ENCODE measurements at places on chromosomes 6 and 20. TPM values are rescaled to one million over a fixed set of nuclear protein-coding genes. Genes with fewer than 3 reads are reported as not detected.

DNA sequence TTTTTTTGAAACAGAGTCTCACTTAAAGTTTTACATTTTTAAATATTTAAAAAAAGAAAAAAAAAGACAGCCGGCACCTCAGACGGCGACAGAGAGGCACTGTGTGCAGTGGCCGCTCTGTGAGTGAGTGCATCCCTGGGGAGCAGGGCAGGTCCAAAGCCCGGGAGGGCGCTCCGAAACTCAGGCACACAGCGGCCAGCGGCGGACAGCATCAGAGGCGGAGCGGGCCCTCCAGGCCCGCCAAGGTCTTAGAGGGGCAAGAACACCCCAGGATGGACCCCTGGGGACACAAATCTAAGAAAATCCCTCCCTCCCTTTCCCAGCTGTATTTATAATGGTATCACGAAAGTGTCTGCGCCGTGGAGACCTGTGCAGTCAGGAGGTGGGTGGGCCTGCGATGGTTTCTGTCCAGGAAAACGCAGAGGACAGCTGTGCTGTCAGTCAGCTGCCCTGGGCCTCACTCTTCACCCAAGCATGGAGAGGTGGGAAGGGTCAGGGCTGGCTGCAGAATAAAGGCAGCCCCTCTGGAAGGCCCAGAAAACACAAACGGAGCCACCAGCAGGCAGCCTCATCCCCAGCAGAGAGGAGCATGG, 43.8 kb downstream of the TAF4 start:
- H3K27ac ChIP-seq: no peak overlapping the region
- DNase-seq: no peak
- H3K4me3 ChIP-seq: no peak overlapping the region
- no peaks in the 10 kb centered on the region for H3K27me3 ChIP-seq

- H3K4me1 ChIP-seq: no peaks in the 10 kb centered on the region
- no peaks in the 10 kb centered on the region for H3K36me3 ChIP-seq
- DNase-seq: no peak
- H3K27ac ChIP-seq: no peak overlapping the region
- no peak overlapping the region for H3K4me3 ChIP-seq
- H3K27me3 ChIP-seq: no peaks in the 10 kb centered on the region
These were observed 176.9 kb upstream of the SALL4 start for GRCh38 chr20:51979226-51979625.

GRCh38 chr20:63428906-63429575, 43.4 kb downstream of the KCNQ2 start:
- H3K4me1 ChIP-seq: no peaks in the 10 kb centered on the region
- no peaks in the 10 kb centered on the region for H3K36me3 ChIP-seq
- no peak overlapping the region for H3K4me3 ChIP-seq
- no peak for DNase-seq

Gene TBX18
- polyA plus RNA-seq: 0.43 TPM

Gene EHMT2
- 50.5 TPM for polyA plus RNA-seq

Gene SLC17A1
- polyA plus RNA-seq: 0.09 TPM

Gene DYNLT2
- polyA plus RNA-seq: 7.2 TPM

DNA sequence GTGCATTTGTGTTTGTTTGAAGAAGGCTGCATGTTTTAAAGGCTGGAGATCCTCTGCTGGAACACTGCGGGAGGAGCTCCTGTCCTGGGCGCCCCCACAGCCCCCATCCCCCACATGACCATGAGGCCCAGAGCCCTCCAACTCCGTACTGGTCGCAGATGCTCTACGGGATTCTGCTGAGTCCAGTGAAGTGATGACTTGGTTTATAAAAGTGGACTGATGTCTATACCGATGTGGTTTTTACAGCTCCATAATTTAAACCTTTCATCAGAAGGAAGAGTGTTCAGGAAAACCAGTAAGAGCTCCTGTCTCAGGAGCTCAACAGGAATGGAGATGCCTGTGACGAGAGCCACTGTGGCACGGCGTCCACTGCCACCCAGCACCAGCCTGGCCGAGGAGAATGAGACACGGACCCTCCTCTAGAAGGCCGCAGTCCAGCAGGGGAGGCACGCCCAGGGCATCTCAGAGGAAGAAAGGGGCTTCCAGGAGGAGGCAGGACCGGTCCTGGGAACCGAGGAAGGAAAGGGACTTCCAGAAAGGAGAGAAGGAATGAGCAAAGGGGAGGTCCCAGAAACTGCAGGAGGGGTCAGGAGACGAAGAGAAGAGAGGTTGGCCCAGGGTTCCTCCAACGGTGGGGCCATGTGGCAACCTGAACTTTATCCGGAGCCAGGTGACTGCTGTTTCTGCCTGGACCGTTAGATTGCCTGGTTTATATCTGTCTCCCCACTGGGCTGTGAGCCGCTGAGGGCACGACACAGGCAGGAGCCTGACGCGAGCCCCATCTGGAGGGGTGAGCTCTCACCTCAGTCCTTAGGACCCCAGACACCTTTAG, 26.9 kb downstream of the BFSP1 start:
- no peak overlapping the region for H3K4me3 ChIP-seq
- H3K27ac ChIP-seq: no peak overlapping the region
- no peaks in the 10 kb centered on the region for H3K36me3 ChIP-seq
- no peak for DNase-seq
- H3K4me1 ChIP-seq: peaks cover 4% of the 10 kb centered on the region

GRCh38 chr6:40962241-40962640, 76.8 kb downstream of the UNC5CL start:
- H3K36me3 ChIP-seq: no peaks in the 10 kb centered on the region
- no peak for DNase-seq
- peaks cover 13% of the 10 kb centered on the region for H3K4me1 ChIP-seq
- H3K27ac ChIP-seq: no peak overlapping the region
- H3K4me3 ChIP-seq: no peak overlapping the region
- no peaks in the 10 kb centered on the region for H3K27me3 ChIP-seq

- peak; percentile 87 for DNase-seq
- H3K4me1 ChIP-seq: peaks cover 60% of the 10 kb centered on the region
- no peaks in the 10 kb centered on the region for H3K36me3 ChIP-seq
- H3K27ac ChIP-seq: peak overlapping the region; percentile 85
- H3K27me3 ChIP-seq: no peaks in the 10 kb centered on the region
These were observed 154.6 kb downstream of the ZDHHC14 start for GRCh38 chr6:157535340-157536222.

GRCh38 chr6:27897580-27898206, 14.5 kb downstream of the OR2B2 start:
- no peak for DNase-seq
- H3K27ac ChIP-seq: no peak overlapping the region
- H3K4me1 ChIP-seq: no peaks in the 10 kb centered on the region
- H3K4me3 ChIP-seq: no peak overlapping the region

GRCh38 chr6:150813993-150814359, 51.5 kb upstream of the MTHFD1L start:
- no peak overlapping the region for H3K4me3 ChIP-seq
- H3K36me3 ChIP-seq: peaks cover 7% of the 10 kb centered on the region
- peaks cover 6% of the 10 kb centered on the region for H3K4me1 ChIP-seq
- H3K27ac ChIP-seq: no peak overlapping the region

DNA sequence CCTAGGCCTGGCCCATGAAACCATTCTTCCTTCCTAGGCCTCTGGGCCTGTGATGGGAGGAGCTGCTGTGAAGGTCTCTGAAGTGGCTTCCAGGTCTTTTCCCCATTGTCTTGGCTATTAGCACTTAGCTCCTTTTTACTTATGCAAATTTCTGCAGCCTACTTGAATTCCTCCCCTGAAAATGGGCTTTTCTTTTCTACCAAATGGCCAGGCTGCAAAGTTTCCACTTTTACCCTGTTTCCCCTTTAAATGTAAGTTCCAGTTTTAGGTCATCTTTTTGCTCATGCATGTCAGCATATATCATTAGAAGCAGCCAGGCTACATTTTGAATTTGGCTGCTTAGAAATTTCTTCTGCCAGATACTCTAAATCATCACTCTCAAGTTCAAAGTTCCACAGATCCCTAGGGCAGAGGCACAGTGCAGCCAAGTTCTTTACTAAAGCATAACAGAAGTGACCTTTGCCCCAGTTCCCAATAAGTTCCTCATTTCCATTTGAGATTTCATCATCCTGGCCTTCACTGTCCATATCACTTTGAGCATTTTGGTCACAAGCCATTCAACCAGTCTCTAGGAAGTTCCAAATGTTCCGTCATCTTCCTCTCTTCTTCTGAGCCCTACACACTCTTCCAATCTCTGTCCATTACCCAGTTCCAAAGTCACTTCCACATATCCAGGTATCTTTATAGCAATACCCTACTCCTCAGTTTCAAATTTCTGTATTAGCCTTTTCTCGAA, 71.9 kb downstream of the TBC1D7 start:
- no peaks in the 10 kb centered on the region for H3K27me3 ChIP-seq
- H3K4me1 ChIP-seq: no peaks in the 10 kb centered on the region
- no peak for DNase-seq
- H3K36me3 ChIP-seq: no peaks in the 10 kb centered on the region
- no peak overlapping the region for H3K27ac ChIP-seq
- H3K4me3 ChIP-seq: no peak overlapping the region

- DNase-seq: peak; percentile 2
- H3K27me3 ChIP-seq: peaks cover 39% of the 10 kb centered on the region
- no peak overlapping the region for H3K4me3 ChIP-seq
- H3K36me3 ChIP-seq: no peaks in the 10 kb centered on the region
- H3K27ac ChIP-seq: no peak overlapping the region
These were observed 32.4 kb downstream of the PHACTR1 start for GRCh38 chr6:12748815-12749521.

GRCh38 chr6:4155848-4156466, 20.6 kb upstream of the ECI2 start:
- no peak overlapping the region for H3K27ac ChIP-seq
- H3K4me1 ChIP-seq: no peaks in the 10 kb centered on the region
- peak; percentile 76 for DNase-seq
- H3K36me3 ChIP-seq: no peaks in the 10 kb centered on the region

DNA sequence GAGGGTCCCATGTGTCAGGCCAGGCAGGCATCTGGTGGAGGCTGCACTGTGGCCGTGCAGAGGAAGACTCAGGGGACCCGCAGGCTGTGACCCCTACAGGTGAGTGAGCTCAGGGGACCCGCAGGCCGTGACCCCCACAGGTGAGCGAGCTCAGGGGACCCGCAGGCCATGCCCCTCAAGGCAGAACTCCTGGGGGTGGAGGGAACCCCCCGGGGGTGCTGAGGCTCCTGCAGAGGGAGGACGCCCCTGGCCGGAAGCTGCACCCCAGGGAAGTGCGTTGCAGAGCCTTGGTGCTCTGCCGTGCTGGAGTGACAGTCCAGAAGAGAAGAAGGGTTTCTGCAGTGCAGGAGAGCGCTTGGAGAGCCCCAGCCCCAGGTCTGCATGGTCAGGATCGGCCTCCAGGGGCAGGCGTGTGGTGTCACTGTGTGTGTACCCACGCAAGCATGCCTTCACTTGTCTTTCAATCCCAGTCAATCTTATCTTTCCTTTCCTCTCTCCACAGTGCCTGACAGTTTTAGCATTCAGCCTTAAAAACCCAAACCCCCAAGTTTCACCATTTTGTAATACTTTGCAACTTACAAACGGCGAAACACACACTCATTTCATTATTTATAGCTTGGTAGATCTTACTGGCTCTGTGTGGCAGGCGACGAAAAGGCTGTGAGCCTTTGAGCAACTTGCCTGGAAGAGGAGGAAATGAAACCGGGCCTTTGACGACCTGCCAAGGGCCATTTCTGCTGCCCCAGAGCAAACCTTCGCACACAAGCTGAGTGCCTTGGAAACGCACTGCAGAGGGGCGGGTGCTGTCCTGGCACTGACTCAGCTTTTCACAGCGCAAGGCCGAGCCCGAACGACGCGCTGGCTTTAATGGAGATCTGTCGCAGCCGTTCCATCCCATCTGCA, 101.4 kb upstream of the AGPAT4 start:
- H3K27me3 ChIP-seq: no peaks in the 10 kb centered on the region
- no peak overlapping the region for H3K27ac ChIP-seq
- no peak overlapping the region for H3K4me3 ChIP-seq
- H3K4me1 ChIP-seq: no peaks in the 10 kb centered on the region
- no peaks in the 10 kb centered on the region for H3K36me3 ChIP-seq

GRCh38 chr6:81844686-81845085, 92.2 kb upstream of the TENT5A start:
- H3K27ac ChIP-seq: no peak overlapping the region
- no peak overlapping the region for H3K4me3 ChIP-seq
- DNase-seq: no peak
- H3K27me3 ChIP-seq: no peaks in the 10 kb centered on the region
- H3K4me1 ChIP-seq: no peaks in the 10 kb centered on the region

GRCh38 chr20:49161428-49162152, 26.5 kb downstream of the STAU1 start:
- no peaks in the 10 kb centered on the region for H3K27me3 ChIP-seq
- DNase-seq: peak; percentile 58
- H3K36me3 ChIP-seq: peaks cover 44% of the 10 kb centered on the region

GRCh38 chr6:119742188-119742803, 392.7 kb upstream of the MAN1A1 start:
- no peaks in the 10 kb centered on the region for H3K27me3 ChIP-seq
- no peak overlapping the region for H3K27ac ChIP-seq
- H3K4me1 ChIP-seq: no peaks in the 10 kb centered on the region
- H3K36me3 ChIP-seq: no peaks in the 10 kb centered on the region
- peak; percentile 23 for DNase-seq

Data from large intestine (tissue), 12 donors.